ENCODE measurements at places on chromosomes 2 and 18.
A peak's percentile ranks its signal among the peaks of the same experiment; 100 is the strongest.

- no peak for DNase-seq
Measured at GRCh38 chr2:188511346-188511745, 219.7 kb downstream of the GULP1 start.

DNA sequence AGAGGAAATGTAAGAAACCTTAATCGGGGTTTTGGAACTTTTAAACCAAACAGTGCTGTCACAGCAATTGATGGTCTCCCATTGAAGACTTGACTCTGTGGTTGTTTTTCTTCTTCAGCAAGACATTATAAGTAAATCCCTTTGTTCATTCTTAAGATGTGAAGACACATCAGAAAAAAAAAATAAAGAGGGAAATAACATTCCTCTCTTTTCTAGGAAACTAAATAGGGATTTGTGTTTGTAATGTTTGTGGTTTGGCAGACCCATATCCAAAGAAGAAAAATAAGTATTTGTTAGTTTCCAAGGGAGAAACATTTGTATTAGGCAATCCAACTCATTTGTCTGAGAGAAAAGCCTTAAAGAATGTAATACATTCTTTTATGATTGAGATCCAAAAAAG, 359.9 kb downstream of the DSC3 start:
- no peak for DNase-seq

- DNase-seq = no peak
Measured at GRCh38 chr2:12321886-12322285, 394.9 kb upstream of the TRIB2 start.

GRCh38 chr2:206614811-206615210, 27.5 kb upstream of the FAM237A start:
- no peak for DNase-seq

DNA sequence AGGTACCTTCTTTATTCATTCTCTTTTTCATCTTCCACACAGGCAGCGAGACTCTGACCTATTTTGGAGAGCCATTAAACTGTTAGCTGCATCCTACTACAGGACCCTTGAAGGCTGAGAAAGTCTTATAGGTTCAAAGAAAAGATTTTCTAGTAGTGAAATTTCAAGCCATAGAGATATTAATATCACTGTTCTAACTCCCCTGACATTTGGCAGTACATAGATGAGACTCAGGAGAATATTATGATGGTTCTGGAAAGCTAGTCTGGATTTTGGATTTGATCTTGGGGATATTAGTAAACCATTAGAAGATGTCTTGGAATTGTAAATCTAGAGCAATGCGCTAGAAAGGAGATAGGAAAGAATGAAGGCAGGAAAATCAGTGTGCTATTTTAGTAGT, 1.3 kb upstream of the ITPRID2 start:
- no peak for DNase-seq

- peak; percentile 33 for DNase-seq
Measured at GRCh38 chr2:159797543-159798375, at the start of gene CD302. Gene CD302, minus strand, starts transcription at chr2:159798208. Its CDS starts 10 bp downstream, at chr2:159798198.

- DNase-seq = no peak
Measured at GRCh38 chr2:27147935-27148334, 869 bp upstream of the TCF23 start.

DNA sequence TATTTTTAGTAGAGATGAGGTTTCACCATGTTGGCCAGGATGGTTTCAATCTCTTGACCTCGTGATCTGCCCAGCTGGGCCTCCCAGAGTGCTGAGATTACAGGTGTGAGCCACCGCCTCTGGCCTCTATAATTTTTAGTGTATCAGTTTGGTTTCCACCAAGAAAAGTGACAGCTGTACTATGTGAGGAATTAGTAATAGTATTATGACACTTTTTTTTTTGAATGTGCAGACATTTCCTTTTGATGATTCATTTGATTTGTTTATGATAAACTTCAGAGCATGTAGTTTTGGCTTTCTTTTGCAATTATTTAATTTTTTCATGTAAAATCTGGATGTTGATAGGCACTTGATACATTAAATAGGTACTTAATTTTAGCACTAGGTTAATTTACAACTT, 61.5 kb downstream of the PTPN4 start:
- no peak for DNase-seq

DNA sequence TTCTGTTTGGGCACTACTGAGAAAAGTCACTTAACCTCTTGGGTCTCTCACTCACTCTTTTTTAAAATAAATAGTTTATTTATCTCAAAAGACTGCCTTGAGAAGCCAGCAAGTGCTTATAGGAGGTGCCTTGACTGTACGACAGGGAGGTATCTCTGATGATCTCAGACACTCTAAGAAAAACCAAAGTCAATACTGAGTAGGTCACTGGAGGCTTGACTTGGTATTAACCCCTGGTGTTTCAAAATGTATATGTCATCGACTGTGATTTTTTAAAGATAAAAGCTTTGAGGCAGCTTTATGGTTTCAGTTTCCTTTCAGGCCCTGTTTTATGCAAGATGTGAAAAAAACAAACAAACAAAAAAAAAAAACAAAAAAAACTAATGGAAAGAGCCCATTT, 33.7 kb downstream of the MREG start:
- DNase-seq = no peak

GRCh38 chr2:127985735-127986134, 42.1 kb downstream of the SAP130 start:
- DNase-seq = no peak

- no peak for DNase-seq
Measured at GRCh38 chr2:182230561-182230960, 196.3 kb downstream of the PDE1A start.

GRCh38 chr18:26550998-26551694, 2.8 kb upstream of the KCTD1 start:
- no peak for DNase-seq

- no peak for DNase-seq
Measured at GRCh38 chr18:22057908-22058527, 111.4 kb upstream of the GATA6 start.

DNA sequence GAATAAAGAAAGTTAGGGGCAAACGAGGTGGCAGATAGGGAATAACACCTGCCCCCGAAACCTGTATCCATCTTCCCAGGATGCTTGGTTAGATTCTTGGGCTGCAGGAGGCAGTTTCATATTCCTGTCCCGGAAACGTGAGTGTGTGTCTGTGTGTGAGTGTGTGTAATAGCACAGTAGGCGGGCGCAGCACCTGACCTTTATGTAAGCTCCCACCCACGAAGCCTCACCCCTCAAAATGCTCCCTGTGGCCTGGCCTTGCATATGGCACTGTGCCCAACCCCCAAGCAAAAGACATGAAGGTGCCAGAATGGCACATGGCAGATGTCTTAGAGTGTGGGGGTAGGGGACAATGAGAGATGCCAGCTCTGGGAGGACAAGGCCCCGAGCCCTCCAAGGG, 48.9 kb downstream of the EFR3B start:
- no peak for DNase-seq

- DNase-seq = no peak
Measured at GRCh38 chr2:178250429-178250828, 56.1 kb downstream of the OSBPL6 start.

DNA sequence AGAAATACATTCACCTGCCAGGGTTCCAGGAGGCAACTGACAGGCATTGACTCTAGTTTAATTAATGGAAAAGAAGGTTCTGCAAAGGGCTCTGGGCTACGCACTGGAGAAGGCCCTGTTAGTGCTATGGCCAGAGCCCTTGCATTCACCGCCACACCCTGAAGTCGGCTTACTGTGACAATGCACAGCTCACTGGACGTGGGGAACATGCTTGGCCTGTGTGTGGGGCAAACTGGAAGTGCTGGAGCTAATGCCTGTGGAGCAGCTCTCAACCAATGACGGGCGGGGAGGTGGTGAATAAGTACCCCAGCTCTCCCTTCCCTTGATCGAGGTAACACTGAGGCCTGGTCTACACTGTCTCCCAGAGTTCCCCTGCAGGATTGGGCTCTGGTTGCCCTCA, 209.8 kb downstream of the HAUS1 start:
- no peak for DNase-seq

DNA sequence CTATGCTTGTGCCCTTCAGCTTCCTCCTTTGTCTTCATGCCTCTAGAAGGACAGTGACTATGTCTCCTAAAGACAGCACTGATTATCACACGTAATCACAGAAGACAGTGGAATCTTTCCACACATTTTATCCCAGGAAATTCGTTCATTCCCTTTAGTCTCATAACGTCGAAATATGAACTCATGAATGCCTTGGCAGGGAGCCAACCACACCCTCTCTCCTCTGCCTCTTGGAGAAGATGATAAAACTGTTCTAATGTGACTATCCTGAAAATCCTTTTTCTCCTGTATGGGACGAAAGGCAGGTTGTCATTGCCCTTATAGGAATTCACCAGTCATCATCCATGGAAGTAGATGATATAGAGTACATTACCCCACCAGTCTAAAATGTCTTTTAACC, 726.6 kb upstream of the FANCL start:
- DNase-seq = no peak

DNA sequence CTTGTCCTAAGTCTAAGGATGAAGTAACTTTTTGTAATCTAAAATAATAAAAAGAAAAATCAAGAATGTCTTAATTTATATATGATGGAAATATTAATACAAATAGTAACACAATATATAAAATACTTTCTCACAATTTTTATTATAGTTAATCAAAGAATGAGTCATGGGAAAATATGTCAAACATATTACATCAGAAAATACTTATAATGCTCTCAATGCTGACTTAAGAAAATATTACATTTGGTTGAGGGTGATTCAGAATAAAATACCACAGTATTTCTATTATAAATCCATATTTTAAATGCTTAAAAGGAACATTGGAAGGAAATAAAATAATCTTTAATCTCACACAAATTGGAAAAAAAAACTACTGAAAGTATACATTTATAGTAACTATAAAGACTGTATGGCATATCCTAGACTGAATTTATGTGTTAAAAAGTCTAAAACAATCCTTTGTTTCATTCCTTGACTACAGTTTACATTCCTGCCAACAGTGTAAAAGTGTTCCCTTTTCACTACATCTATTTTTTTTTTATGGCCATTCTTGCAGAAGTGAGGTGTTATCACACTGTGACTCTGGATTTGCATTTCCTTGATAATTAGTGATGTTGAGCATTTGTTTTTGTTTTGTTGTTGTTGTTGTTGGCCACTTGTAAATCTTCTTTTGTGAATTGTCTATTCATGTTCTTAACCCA, 1573.5 kb upstream of the ACVR2A start:
- DNase-seq = no peak

DNA sequence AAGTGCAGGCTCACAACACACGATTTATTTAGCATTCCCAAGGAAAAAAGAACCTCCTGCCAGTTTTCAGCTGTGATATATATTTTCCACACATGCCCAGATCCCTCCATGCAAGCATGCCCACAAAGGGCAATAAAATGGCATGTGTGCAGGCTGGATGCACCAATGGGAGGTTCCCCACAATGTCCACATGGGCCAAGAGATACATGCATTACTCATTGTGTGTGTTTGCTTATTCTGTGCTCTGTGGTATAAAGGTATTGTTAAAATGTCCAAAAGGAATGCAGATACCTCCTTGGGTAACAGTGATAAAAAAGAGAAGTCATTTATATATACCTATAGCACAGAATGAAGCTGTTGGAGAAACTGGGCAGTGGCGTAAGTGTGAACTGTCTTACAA, 207.4 kb downstream of the FHOD3 start:
- DNase-seq = no peak

- DNase-seq = no peak
Measured at GRCh38 chr18:46449033-46449432, 208.0 kb downstream of the LOXHD1 start.

DNA sequence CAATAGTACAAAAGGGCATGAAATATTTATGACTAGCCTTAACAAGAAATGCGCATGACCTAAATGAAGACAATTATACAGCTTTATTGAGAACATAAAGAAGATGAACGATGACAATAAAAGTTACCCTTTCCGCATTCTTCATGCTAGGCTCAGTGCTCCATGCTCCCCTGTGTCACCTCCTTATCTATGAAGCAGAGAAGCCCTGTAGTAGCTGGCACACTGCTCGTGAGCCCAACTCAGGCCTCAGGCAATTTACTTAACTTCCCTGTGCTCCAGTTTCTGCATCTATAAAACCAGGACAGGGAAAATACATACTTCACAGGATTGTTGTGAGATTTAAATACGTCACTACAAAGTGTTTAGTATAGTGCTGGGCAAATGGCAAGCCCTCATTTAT, 34.5 kb upstream of the NABP1 start:
- no peak for DNase-seq

GRCh38 chr2:80396276-80396675, 91.7 kb upstream of the LRRTM1 start:
- DNase-seq = no peak

DNA sequence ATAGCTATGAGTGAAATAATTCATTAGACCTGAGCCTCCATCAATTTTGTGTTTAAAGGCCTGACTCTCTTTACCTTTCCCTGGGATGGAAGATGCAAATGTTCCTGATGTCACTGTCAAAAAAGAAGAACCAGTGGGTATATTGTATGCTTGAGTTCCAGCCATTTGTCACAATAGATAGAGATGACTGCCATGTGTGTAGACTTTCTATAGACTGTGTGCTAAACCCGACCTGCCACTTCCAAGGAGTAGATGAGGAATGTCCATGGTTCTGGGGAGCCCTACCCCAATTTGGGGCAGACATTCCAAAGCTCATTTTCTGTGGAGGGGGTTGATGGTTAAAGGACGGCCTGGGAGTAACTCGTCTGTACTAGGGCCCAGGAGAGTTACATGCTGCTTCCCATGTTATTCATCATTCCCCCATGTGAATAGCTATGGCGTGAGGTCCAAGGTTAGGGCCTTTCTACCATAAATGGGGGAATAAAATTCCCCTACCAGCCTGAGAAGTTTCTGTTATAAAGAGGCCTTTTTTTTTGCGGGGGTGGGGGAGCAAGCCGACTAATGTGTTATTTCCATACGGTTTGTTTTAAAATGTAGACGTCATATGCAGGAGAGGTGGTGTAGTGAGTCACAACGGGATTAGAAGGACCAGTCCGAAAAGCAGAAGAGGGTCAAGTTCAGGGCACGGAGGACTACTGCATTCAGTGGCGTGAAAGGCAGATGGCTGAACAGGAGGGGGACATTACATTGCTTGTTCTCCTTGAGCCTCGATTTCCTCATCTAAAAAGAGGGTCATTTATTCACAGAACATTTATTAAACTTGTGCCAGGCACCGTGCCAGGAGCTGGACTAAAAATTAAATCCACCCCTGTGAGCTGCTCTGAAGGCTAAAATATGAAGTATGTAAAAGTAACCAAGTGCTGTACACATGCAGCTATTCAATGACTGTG, 24.0 kb downstream of the IL1B start:
- no peak for DNase-seq

GRCh38 chr18:8856212-8856611, 150.9 kb downstream of the MTCL1 start:
- no peak for DNase-seq

GRCh38 chr2:86033751-86034692, 71.7 kb downstream of the POLR1A start:
- DNase-seq = no peak

GRCh38 chr2:18474700-18475099, 85.8 kb downstream of the RDH14 start:
- no peak for DNase-seq

DNA sequence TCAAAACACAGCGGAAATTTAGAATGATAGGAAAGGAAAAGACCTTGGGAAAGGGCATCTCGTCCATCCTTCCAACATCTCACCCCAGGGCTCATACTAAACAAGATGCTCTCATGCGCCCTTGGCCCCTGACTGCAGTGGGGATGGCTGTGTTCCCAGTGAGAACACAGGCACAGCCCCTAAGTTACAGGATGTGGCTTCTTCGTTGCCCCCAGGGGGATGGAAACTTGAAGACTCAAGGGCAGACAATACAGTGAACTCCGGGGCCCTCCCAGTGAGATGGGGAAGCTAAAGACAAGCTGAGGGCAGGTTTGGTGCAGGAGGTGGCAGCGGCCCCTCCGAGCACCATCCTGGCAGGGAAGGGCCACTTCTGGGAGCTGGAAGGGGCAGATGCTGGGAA, 139.7 kb downstream of the INO80D start:
- DNase-seq = no peak

GRCh38 chr2:83487451-83487850, 971.6 kb downstream of the SUCLG1 start:
- no peak for DNase-seq
